CD4-positive, alpha-beta T cell treated with Interleukin-10 for 1 hour (primary cell): ENCODE measurements at places on chromosomes 4 and X.

DNA sequence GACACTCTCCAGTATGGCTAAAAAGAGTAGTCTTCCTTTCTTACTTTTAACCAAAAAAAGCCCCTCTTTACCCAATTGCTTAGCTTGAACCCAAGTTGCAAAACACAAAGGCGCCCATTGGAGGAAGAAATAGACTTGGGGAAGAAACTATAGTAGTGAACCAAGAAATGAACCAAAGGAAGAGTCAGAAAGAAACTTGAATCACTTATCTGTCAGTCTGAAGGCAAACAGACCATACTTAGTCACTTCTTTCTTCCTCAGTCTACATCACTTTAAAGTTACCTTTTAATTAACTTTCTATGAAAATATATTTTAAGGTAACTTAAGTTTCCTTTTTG lies 161.4 kb upstream of the GIMD1 start:
- no peak for DNase-seq

- DNase-seq: no peak
Observed at GRCh38 chrX:96692890-96693289, 8.2 kb downstream of the DIAPH2 start.

- no peak for DNase-seq
Observed at GRCh38 chr4:181528570-181529184, 714.5 kb upstream of the TENM3 start.

- DNase-seq: no peak
Observed at GRCh38 chr4:7664106-7664505, 229.4 kb upstream of the PSAPL1 start.

- DNase-seq: no peak
Observed at GRCh38 chr4:7679406-7680040, 244.8 kb upstream of the PSAPL1 start.

- no peak for DNase-seq
Observed at GRCh38 chrX:9204560-9204959, 170.6 kb upstream of the FAM9B start.

DNA sequence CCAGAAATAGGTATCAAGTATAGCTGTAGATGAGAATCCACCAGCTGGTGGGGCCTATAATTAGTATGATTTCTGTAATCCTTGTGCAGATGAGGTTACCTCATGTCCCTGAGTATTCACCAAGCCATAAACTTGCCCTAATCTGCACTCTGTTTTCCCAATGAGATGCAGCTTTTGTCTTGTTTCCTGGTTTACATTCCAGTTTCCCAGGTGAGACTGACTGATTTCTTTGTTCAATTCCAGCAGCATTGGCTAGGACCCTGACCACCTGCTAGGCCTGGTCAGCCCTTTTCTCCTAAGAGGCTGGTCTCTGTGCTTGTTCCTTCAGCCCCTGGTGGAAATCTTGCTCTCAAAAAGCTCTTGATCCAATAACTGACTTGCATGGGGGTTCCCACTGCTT lies 44.6 kb downstream of the GABRB1 start:
- DNase-seq: no peak

- no peak for DNase-seq
Observed at GRCh38 chr4:4542774-4543485, 1.1 kb upstream of the STX18 start.

GRCh38 chr4:105895583-105896460 lies 551 bp downstream of the NPNT start:
- DNase-seq: no peak

DNA sequence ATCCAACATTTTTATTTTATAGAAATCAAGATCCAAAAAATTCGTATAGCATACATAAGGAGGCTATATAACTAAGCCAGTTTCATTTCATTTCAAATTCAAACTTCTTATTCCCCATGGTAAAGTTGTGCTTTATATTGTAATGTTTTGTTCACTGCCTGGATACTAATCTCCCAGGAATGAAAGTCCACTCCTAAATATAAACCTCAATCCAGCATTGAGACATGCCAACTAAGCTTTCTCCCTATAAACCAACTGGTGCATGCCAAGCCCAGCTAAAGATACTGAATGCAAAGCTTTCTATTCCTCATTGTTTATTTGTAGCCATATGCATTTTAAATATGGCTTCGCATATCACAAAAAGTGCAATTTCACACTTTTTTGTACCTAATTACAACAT lies 63.8 kb upstream of the INPP4B start:
- DNase-seq: no peak

DNA sequence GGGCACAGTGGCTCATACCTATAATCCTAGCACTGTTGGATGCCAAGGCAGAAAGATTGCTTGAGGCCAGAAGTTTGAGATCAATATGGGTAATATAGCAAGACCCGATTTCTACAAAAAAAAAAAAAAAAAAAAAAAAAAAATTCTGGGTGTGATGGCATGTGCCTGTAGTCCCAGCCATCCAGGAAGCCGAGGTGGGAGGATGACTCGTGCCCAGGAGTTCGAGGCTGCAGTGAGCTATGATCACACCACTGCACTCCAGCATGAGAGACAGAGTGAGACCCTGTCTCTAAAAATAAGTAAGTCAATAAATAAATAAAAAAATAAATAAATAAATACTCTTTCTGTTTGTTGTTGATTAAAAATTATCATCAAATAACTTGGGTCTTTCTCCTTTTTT lies 62.4 kb upstream of the BMPR1B start:
- DNase-seq: no peak

DNA sequence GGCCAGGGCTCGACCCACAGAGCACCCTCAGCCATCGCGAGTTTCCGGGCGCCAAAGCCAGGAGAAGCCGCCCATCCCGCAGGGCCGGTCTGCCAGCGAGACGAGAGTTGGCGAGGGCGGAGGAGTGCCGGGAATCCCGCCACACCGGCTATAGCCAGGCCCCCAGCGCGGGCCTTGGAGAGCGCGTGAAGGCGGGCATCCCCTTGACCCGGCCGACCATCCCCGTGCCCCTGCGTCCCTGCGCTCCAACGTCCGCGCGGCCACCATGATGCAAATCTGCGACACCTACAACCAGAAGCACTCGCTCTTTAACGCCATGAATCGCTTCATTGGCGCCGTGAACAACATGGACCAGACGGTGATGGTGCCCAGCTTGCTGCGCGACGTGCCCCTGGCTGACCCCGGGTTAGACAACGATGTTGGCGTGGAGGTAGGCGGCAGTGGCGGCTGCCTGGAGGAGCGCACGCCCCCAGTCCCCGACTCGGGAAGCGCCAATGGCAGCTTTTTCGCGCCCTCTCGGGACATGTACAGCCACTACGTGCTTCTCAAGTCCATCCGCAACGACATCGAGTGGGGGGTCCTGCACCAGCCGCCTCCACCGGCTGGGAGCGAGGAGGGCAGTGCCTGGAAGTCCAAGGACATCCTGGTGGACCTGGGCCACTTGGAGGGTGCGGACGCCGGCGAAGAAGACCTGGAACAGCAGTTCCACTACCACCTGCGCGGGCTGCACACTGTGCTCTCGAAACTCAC lies 3.6 kb downstream of the MID1IP1 start:
- no peak for DNase-seq

- DNase-seq: no peak
Observed at GRCh38 chr4:147830987-147831386, 99.1 kb downstream of the ARHGAP10 start.

- no peak for DNase-seq
Observed at GRCh38 chrX:71228063-71228642, 5.1 kb downstream of the GJB1 start.

DNA sequence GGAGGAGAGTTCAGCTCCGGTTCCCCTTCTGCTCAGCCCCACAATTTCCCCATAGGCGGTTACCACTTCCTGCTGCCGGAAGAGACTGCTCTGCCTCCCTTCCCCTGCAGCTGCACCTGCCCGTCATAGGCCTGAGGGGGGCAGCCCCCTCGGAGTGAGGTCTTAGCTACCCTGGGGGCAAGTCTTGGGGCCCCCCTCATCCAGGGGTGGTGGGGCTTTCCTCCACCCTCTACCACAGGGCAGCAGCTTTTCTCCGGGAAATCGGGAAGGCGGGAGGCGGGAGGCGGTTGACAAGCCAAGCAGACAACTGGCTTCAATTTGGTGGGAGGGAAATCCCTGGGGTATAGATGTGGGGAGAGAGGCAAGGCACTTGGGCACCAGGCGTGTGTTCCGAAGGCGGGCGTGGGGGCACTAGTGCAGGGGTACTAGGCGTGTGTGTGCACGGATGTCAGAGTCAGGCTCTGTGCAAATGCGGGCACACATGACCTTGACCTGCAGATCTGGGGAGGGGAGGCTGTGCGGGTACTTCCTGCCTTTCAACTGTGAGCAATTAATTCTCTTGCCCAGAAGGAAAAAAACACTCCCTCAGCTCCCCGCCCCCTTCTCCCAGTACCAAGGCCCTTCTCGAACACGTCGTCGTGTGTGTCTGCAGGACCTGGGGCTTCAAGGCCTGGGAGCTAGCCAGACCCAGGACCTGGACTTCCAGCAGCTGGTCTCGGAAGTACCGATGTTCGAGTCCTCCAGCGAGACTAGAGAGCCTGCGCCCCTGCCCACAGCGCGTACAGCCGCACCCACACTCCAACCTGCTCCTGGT lies 1.0 kb upstream of the ARHGAP4 start:
- DNase-seq: peak; percentile 82

GRCh38 chrX:129097668-129098067 lies 425.6 kb downstream of the SMARCA1 start:
- DNase-seq: no peak

DNA sequence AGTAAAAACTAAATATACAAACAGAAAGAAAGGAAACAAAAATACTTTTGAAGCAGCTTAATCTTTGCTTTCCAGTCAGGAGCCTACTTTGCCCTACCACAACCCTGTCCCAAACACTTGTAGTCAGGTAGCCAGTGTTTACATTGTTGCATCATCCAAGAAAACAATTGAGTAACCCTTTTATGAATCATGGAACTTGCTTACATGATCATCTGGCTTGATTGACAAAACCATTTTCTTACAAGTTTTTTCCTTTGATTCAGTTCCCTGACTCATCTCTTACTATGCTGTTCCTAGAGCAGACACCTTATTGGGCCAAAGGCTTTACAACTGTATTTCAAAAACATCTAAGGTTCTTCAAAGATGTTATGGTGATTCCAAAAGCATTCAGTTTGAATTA lies 740.1 kb downstream of the KLHL13 start:
- DNase-seq: no peak

- no peak for DNase-seq
Observed at GRCh38 chr4:15451181-15451865, 18.4 kb upstream of the CC2D2A start.

- DNase-seq: no peak
Observed at GRCh38 chr4:110953898-110954297, 331.0 kb upstream of the PITX2 start.
